ENCODE measurements at places on chromosomes 12 and 14. TPM values are rescaled to one million over a fixed set of nuclear protein-coding genes. Genes with fewer than 3 reads are reported as not detected.

The KIF26A gene
- polyA plus RNA-seq, result not detected

The NR4A1 gene
- 9.3 TPM for polyA plus RNA-seq

The RECQL gene
- polyA plus RNA-seq, result 64.3 TPM

The UBC gene
- 1,893 TPM for polyA plus RNA-seq

The RD3L gene
- not detected for polyA plus RNA-seq

The DACT1 gene
- 0.25 TPM for polyA plus RNA-seq

The BDKRB1 gene
- polyA plus RNA-seq, result not detected

Data from IgD-negative memory B cell (primary cell).